ENCODE measurements at places on chromosomes 3 and 15.
A peak's percentile ranks its signal among the peaks of the same experiment; 100 is the strongest.

GRCh38 chr3:32934150-32934742 lies 17.2 kb upstream of the CCR4 start:
- DNase-seq = no peak

DNA sequence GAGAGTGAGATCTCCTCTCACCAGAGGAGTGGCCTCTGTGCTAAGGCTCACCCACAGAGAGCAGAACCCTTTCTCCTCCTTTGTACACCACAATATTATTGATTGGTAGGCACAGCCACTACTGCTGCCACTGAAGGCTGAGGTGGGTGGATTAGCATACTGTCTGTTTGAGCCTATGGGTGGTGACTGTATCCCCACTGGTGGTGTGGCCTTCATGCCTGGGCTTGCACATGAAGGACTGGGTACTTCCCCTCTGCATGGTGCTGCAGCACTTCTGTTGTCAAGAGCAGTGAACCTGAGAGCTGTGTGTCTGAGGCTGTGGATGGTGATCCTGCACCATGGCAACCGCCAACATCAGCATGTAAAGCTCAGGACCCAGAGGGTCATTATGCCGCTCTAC lies 35.7 kb upstream of the NECTIN3 start:
- no peak for DNase-seq

- DNase-seq = no peak
These were observed 34.4 kb upstream of the GLCE start for GRCh38 chr15:69126054-69126469.

DNA sequence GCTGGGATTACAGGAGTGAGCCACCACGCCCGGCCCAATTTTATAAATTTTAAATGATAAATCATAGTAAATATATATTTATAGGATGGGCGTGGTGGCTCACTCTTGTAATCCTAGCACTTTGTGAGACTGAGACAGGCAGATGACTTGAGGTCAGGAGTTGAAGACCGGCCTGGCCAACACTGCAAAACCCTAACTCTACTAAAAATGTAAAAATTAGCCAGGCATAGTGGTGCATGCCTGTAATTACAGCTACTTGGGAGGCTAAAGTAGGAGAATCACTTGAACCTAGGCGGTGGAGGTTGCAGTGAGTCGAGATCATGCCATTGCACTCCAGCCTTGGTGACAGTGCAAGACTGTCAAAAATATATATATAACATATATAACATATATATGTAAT lies 26.4 kb downstream of the MFN1 start:
- DNase-seq = no peak

DNA sequence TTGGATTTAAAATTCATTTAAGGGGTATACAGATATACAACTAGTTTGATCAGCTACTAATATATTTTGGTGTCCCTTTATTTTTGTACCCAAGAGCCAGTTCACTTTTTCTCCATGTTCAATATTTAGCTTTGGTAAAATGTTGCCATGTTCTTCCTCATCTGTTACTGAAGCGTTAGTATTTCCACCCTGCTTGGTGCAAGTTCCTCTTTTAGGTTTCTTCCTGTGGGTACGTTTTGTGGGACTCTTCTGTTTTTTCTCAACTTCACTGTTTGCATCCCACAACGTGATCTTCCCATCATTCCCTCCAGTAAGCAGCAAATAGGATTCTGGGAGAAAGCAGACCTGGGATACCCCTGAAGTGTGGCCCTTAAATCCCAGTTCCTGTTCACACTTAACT lies 14.1 kb downstream of the WDR53 start:
- no peak for DNase-seq

- DNase-seq = no peak
These were observed 4.1 kb upstream of the PAK6 start for GRCh38 chr15:40234783-40235182.

GRCh38 chr15:96106628-96107027 lies 223.9 kb upstream of the NR2F2 start:
- no peak for DNase-seq

- no peak for DNase-seq
These were observed 30.5 kb downstream of the TMED3 start for GRCh38 chr15:79341396-79341795.

- DNase-seq = no peak
These were observed 16.4 kb downstream of the WNT7A start for GRCh38 chr3:13863382-13863952.

GRCh38 chr3:27628026-27628750 lies 93.9 kb downstream of the EOMES start:
- no peak for DNase-seq

DNA sequence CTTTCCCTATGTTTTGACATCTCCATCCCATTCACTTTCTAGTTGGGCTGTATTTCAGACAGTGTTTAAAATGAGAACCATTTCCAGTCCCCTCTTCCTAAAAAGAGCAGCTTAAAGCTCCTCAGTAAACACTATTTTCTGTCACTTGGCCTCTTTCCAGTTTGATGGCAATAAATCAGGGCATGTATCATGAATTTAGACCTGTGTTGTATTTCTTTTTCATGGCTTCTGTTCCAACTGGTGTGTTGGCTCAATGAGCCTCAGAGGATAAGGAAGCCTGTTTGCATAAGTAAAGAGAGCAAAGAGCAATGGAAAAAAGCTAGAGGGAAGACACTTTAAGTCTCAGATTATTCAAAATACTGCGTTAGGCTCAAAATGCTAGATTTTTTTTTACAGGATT lies 7.2 kb downstream of the CCDC80 start:
- peak; percentile 21 for DNase-seq

DNA sequence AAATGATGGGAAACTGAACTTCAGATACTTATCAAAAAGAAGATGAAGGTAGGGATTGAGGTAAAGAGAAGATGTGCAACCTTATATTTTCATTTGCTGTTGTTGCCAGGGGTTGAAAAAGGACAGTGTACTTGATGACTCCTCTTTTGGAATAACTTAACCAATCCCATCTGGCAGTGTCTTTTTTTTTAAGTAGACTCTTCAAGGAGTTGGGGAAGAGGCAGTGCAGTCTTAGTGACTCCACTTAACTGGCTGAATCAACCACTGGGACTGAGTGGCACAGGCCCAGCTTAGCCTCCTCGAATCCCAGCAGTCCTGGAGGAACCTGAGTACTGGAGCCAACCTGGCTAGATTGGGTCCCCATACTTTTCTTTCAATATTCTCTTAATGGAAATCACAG lies 27.3 kb upstream of the FILIP1L start:
- no peak for DNase-seq

GRCh38 chr15:88627463-88627862 lies 6.3 kb downstream of the AEN start:
- no peak for DNase-seq

DNA sequence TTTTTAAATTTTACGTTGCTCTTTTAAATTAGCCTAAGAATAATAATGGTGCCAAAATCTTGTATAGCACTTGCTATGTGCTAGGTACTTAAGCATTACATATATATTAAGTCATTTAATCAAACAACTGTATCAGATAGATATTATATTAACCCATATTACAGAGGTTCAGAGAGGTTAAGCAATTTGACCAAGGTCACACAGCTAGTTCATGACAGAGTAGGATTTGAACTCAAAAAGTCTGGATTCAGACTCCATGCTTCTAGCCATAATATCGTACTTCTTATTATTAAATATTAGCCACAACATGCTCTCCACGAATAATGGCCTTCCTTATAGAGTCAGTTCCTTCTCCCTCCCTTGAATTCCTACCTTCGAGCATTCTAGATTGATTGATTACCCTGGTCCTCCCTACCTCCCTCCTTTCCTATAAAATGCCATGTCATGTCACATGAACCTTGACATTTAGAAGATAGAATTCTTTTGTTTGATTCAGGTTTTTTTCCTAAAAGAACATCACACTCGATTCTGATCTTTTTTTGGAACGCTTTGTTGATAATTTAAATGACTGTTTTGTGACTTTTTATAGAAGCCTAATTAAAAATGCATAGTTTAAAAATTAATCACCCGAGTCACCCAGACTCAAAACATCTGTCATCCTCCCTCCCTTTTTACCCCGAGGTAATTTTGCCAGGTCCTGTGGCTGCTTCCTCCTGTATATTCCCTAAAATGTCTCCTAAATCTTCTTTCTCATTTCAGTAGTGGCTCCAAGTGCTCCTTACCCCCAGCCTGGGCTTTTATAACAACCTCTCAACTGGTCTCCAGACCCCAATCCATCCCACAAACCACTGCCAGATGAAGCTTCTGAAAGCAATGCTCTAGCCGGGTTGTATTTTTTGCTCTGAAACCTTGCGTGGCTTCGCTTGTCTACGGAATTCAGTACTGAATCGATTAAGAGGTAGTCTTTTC lies 8.5 kb upstream of the PSMD6 start:
- no peak for DNase-seq

- no peak for DNase-seq
These were observed 130.0 kb upstream of the NR2F2 start for GRCh38 chr15:96200357-96200967.

DNA sequence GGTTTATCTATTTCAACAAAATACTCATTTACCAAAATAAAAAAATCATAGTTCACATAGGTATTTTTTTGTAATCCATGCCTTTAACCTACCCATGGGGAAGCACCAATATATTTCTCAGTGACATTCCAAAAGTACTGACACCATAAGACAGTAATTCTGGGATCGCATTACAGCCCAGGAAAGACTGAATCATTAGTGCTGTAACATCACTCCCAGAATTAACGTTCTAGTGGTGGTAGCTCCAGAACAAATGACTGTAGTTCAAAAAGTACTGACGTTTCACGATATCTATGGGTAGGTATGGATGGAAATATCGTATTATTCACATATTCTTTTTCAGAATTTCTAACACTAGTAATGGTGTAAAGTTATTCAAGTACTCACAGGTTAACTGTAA lies 54.3 kb upstream of the NEK10 start:
- no peak for DNase-seq
